ENCODE measurements at places on chromosomes 6 and 20. TPM values are rescaled to one million over a fixed set of nuclear protein-coding genes. Genes with fewer than 3 reads are reported as not detected.

Gene GJA1
- total RNA-seq, result not detected

DNA sequence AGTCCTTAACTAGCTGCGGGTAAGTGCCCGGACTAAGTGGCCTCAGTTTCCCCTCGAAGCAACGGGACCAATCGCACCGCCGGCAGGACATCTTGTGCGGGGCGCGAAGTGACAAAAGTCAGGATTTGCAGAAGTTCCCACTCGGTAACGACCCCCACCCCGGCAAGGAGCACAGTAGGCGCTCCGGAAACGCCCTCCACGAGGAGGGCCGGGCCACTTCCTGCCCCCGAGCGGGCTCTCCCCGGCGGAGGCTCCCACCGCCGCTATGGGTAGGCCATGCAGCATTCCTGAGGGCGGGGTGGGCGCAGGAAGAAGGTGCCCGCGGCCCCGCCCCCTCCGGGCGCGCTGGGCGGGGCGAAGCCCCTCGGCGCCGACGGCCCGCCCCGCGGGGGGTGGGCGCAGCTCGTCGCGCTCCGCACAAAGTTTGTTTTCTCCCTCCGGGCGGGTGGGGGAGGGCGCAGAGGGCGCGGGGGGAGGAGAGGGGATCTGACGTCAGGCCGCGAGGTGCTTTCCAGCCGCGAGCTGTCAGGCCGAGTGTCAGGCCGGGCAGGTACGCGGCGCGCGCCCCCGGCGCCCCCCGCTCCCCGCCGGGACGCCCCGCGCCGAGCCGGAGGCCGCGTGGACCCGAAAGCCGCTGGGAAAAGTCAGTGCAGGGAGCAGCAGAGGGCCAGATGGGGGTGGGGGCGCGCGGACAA, at the start of gene TGIF2:
Gene TGIF2 (plus strand): TSS at position 495 of the 695 bp plus-strand sequence. CDS start 5,178 bp downstream, outside the sequence.
- DNase-seq, result peak; percentile 94

DNA sequence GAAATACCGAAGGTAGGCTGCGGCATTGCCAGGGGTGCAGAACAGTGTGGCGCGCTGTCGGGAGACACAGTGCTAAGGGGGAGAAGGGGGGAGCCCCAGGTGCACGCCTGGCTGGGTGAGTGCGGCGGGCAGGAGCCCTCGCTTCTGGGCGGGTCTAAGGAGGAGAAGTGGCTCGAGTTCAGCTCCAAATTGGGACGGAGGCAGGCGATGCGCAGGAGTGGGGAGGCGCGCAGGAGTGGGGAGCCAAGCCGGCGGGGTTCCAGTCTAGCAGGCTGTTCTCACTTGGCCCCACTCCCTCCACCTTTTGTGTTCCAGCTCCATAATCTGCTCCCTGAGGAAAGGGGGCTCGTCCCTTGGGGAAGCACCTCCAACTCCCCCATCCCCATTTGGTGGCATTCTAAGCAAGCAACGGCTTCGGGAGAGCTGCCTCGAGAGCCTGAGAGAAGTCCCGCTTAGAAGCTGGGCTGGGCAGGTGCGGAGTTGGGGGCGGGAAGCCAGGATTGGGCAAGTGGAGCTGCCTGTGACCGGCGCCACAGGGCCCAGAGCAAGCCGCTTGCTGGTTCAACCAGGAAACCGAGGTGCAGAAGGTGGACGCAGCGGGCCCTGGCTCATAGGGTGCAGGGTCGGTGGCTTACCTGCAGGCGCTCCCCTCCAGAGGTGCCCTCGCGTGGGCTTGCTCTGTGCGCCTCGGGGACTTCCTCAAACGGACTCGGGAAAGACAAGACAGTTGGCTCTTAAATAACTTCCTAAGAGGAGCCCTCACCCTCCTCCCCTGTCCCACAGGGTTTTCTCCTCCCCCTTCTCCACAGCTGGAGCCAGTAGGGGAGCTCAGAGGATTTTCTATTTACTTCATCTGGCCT, at the start of gene F13A1:
Gene F13A1 (minus strand): TSS at position 711 of the 860 bp plus-strand sequence. CDS start 1,998 bp downstream, outside the sequence.
- DNase-seq, result no peak

Gene ZNF292
- total RNA-seq, result 52.5 TPM

Gene TP53TG5
- 0.24 TPM for total RNA-seq

GRCh38 chr6:56573624-56574023, 69.1 kb downstream of the DST start:
- no peak for DNase-seq

Gene UBD
- 0.59 TPM for total RNA-seq

Gene AKAP7
- total RNA-seq, result 4.3 TPM

Gene SAMD3
- 3.7 TPM for total RNA-seq

Gene TBXT
- not detected for total RNA-seq

Gene TASP1
- total RNA-seq, result 8.2 TPM

Gene OLIG3
- total RNA-seq, result 0.15 TPM

- no peak for DNase-seq
Observed at GRCh38 chr20:9574181-9574580, 59.8 kb downstream of the LAMP5 start.

DNA sequence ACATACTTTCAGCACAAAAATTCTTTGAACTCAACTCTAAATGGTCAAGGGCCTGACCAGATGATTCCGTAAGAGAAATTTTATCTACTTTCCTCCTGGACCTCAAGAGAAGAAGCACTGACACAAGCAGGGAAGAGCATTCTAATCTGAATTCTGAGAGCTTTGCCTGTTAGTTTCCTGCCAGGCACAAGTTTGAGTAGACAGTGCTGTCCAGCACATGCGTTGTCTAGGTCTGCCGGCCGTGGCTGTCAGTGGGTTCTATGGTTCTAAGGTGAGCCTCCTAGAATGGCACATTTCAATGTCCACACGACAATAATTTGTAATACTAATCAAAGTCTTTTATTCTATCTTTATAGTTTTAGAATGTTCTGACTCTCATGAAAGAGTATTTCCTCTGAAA, 91.9 kb downstream of the RFPL4B start:
- no peak for DNase-seq

All from activated CD4-positive, alpha-beta memory T cell treated with anti-CD3 and anti-CD28 coated beads for 36 hours (primary cell).